ENCODE measurements at places on chromosomes 5 and 9. TPM values are rescaled to one million over a fixed set of nuclear protein-coding genes. Genes with fewer than 3 reads are reported as not detected.

DNA sequence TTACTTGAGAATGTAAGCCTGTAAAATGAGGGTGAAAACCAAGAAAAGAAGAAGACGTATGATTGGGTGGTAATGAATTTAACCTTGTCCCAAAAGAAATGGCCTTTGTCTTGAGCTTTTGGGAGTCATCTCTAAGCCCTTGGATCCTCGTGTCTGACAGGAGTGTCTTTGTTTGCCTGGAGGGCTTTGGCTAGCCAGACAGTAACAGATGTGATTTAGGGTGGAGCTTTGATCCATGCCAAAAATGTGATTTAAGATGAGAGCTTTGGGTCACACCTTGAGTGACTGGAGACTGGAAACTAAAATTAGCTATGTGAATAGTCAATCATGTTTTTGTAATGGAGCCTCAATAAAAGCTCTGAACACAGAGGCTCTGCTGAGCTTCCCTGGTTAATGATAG is 25.9 kb upstream of the ZFAND5 start:
- no peak for DNase-seq

- DNase-seq: no peak
These were observed 133.3 kb downstream of the CDK5RAP2 start for GRCh38 chr9:120446671-120447070.

Gene PKD2L2
- not detected for total RNA-seq

Gene MLANA
- not detected for total RNA-seq

Gene NIPSNAP3A
- 20.8 TPM for total RNA-seq

Gene NR2F1-AS1
- total RNA-seq: 11.3 TPM

Gene SMIM15
- 32.5 TPM for total RNA-seq

Gene RRAGA
- total RNA-seq: 69.1 TPM

Gene TNC
- total RNA-seq: 58.7 TPM

Gene PCDHAC2
- 7.1 TPM for total RNA-seq

Gene SHISAL2B
- total RNA-seq: not detected
